Sciatic nerve (tissue), 2 donors: ENCODE measurements at places on chromosomes 7 and 10.

DNA sequence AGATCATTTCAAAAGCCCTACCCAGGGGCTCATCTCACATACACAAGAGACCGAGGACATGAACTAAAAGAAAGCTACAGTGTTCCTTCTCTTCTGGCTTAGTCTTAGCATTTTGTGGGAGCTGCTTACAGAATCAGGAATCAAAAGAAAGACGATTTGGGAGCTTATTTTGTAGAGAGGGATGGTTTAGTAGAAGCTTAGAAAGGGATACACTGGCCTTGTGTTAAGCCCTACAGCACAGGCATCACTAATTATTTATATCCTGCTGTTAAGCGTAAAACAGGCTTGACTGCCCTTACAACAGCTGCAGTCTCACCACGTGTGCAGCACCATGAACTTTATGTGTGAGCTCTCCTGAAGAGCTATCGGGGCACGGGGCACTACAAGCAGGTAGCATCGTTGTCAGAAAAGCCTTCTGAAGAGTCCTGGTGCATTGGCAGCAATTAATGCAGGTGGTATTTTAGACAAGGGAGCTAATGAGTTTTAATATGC is 798.3 kb downstream of the NXPH1 start:
- DNase-seq: no peak

DNA sequence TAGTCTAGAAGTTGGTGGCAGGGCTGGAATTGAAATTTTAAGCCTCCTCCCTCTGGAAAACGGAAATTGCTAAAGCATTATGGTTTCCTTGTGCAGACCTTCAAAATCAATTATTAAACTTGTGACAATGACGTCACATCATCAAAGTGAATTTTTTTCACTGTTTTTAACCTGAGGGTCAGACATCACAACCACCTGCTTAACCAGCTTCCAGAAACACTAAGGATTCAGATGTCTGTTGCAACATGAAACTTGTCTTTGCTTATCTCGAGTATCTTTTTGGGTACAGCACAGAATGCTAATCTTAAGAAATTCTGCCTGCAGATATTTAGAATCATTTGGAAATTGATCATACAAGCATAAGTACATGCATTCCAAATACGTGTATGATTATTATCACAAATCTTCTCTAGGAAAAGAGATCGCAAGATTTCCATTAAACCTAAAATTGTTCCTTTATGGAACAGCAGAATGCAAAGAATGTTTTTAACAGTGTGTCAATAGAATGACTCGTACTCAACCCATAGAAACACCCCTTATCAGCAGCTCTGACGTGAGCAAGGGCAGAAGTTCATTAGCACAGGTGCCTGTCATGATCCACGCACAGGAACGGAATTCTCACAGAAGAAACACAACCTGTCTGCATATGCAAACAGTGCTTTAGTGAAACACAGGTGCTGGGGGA is 4.1 kb upstream of the GTPBP4 start:
- DNase-seq: no peak

- no peak for DNase-seq
Observed at GRCh38 chr10:3681642-3682554, 103.1 kb downstream of the KLF6 start.

DNA sequence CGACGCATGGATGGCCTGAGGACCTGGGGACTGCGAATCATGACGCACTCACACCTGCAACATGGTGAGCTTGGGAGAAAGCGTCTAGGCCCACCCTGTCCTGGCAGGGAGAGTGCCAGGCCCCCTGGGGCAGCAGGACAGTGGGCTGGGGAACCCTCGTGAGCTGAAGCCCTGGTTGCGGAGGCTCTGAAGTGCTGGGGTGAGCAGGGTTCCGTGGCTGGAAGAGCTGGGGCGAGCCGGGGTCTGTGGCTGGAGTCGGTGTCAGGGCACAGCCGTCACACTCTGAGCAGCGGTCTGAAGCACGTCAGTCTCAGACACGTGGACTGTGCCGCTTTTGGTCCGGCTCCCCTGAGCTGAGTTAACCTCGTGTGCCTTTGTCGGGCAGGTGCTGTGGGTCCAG is 4.7 kb downstream of the SUN1 start:
- DNase-seq: no peak

DNA sequence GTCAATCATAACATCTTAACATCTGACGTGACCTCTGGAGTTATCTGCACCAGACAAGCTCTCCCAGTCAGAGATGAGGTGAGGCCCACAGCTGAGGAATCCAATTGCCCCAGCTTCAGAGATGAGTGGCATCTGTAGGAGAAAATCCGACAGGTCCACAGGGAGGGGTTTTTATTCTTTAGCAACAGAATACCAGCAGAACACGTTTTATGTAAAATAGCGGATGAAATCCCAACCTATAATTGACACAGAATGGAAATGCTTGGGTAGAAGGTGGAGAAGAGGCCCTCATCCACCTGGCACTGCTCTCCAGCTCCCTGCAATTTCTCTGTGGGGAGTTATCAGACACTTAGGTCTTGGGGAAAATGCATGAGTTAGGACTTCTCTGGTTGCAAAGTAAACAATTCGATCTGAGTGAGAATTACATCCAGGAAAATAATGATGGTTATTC is 144.2 kb upstream of the NRP1 start:
- DNase-seq: no peak

GRCh38 chr10:26407406-26407969 is 30.7 kb upstream of the APBB1IP start:
- DNase-seq: no peak

GRCh38 chr7:17709127-17709526 is 231.2 kb downstream of the SNX13 start:
- DNase-seq: no peak

DNA sequence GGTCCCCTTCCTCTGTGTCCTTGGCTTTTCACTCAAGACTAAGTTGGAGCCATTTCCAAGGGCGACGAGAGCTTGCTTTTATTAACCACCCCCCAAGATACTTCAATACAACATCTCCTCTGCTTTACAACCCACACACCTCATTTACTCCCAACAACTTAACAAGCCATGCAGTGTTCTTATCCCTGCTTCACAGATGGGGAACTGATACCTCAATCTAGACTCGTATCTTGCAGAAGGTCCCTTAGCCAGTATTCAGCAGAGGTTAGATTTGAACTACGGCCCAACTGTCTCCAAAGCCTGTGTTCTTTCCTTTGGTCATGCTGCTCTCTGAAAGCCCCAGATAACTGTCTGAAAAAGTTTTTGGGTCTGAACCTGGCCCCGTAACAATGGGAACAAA is 444.8 kb downstream of the GRID1 start:
- DNase-seq: no peak

DNA sequence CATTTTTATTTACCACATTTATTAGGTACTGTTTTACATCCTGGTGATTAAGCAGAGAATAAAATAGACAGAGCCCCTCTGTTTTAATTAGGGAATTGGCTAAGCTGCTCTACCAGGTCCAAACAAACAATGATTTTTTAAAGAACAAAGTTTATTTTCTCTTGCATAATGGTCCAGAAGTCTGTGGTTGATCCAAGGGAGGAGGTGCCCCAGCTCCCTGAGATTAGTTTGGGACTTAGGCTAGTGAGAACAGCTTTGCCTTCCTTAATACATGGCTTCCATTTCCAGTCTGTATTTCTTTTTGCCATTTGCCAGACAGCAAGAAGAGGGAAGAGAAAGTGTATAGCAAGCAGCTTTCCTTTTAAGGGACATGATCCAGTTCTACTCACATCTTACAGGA is 2.9 kb upstream of the MIOS start:
- DNase-seq: no peak

DNA sequence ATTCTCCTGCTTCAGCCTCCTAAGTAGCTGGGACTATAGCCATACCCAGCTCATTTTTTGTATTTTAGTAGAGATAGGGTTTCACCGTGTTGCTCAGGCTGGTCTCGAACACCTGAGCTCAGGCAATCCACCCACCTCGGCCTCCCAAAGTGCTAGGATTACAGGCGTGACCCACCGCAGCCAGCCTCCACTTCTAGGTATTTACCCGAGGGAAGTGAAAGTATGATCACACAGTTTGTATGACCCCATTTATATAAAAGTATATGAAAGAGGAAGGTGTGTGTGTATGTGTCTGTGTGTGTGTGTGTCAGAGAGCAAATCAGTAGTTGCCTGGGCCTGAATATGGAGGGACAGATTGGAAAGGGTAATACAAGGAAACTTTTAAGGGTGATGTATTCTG is 2.0 kb upstream of the PURB start:
- no peak for DNase-seq

GRCh38 chr10:17779784-17780183 is 27.8 kb downstream of the TMEM236 start:
- no peak for DNase-seq

GRCh38 chr7:112481833-112482670 is 1.3 kb downstream of the LSMEM1 start:
- DNase-seq: no peak

DNA sequence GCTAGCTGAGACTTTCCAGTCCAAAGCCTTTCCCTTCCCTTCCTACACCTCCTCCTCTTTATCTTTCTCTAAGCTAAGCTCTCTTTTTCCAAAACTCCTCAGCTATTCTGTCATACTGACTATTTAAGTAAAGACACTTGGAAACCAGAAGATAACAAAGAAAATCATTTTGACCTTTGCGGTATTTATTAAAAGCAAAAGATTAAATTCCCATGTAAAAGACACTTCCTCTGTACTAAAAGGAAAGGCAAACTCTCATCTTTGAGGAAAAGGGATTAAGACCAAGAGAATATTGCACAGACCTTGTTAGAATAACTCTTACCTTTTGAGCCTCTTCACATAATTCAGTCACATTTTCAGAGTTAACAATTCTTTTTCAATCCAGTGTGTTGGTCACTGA is 15.8 kb downstream of the ST8SIA6 start:
- no peak for DNase-seq

GRCh38 chr10:46329690-46330016 is 42.9 kb downstream of the ANTXRL start:
- no peak for DNase-seq

DNA sequence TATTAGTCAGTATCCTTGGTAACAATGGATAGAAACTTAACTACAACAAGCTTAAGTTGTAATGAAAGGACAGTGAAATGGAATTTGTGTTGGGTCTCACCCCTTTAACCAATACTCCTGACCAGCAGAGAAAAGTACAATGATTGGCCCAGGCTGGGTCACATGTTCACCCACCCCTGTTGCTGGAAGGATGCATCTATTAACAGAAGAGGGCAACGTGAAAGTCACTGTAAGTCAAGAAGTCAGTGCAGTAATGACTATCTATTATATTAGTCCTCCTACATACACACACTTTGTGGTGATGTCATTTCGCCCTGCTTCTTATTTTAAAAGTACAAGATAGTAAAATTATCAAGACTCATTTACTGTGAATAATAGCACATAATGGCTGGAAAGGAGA is 16.2 kb downstream of the PNLIPRP2 start:
- DNase-seq: no peak

DNA sequence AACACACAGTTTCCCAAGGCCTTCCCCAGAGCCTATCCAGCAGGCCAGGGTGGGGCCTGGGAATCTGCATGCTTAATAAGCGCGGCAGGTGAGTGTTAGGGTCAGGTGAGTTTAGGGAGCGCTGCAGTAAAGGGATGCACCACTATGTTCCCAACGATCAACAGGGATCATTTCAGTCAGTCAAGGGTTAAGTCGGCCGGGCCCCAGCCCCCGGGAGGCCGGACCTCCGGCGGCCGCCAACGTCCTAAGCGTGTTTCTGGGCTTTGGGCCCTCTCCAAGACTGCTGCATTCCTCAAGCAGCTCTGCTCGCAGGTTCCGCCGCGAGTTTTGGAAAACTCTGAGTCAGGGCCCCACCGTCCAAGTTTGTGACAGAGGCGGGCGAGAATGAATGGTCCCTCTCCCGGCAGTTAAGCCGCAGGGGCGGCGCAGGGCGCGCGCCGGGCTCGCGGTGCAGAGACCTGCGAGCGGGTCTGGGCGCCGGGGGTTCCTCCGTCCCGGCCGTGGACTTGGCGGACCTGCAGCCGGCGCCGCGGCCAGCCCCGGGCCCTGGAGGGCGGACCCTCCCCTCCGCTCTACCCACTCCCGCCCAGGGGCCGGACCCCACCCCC is 81.6 kb downstream of the ARHGAP22 start:
- DNase-seq: peak; percentile 72

GRCh38 chr10:113357681-113358300 is 195.1 kb upstream of the HABP2 start:
- no peak for DNase-seq

GRCh38 chr10:129847741-129848483 is 116.2 kb downstream of the EBF3 start:
- DNase-seq: no peak

DNA sequence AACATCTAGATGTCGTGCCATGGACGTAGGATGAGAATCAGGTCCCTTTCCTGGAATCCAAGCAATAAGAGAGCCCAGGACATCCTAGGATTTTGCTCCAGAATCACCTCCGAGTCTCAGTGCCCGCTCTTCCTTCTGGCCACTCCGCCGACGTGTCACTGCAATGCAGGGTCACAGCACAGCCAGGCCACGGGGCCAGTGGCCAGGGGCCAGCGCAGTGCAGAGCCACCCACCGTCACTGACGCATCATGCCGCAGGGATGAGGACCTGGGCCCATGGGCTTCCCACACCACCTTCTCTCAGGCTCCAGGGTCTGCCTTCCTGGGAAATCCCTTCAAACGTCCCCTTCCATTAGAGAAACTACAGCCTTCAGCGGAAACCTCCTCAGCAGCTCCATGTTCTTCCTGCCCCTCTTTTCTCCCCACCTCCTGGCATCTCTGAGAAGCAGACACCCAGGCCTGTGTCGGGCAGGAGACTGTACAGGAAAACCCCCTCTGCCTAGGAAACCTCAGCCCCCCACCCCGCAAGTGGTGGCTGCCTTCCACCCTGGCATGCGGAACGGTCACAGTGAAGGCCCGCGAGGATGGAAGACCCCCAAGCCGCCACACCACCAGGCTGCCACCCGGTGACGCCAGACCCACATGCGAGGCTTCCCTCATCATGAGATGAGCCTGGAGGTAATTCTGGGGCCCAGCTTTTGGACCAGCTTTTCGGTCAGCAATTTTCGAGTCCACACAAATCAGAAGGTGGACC is 32.1 kb downstream of the STK32C start:
- DNase-seq: no peak
